ENCODE measurements at places on chromosomes 4 and X.

GRCh38 chr4:187046471-187046870 is 322.8 kb upstream of the FAT1 start:
- DNase-seq: no peak

DNA sequence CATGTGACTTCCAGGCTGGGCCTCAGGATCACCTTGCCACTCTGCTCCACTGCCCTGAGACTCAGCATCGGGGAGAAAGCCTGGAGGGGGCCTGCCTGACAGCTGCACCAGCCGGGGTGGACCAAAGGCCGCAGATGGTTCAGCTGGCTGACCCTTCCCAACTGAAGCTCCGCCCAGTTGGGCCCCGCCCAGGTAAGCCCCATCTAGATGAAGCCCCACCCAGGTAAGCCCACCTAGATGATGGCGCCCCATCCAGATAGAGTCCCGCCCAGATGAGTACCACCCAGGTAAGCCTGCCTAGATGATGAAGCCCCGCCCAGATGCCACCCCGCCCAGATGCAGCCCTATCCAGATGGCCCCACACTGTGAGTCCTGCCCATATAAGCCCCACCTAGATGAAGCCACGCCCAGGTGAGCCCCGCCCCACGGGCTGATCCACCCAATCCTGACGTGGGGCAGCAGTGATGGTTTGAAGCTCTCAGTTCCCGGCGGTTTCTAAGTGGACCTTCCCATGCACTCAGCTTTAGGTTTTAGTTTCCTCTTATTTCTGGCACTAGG is 10.0 kb downstream of the ZFYVE28 start:
- no peak for DNase-seq

- no peak for DNase-seq
These were observed 14.1 kb downstream of the ACSL1 start for GRCh38 chr4:184811526-184812198.

- no peak for DNase-seq
These were observed 3.1 kb upstream of the MTMR1 start for GRCh38 chrX:150690126-150690525.

DNA sequence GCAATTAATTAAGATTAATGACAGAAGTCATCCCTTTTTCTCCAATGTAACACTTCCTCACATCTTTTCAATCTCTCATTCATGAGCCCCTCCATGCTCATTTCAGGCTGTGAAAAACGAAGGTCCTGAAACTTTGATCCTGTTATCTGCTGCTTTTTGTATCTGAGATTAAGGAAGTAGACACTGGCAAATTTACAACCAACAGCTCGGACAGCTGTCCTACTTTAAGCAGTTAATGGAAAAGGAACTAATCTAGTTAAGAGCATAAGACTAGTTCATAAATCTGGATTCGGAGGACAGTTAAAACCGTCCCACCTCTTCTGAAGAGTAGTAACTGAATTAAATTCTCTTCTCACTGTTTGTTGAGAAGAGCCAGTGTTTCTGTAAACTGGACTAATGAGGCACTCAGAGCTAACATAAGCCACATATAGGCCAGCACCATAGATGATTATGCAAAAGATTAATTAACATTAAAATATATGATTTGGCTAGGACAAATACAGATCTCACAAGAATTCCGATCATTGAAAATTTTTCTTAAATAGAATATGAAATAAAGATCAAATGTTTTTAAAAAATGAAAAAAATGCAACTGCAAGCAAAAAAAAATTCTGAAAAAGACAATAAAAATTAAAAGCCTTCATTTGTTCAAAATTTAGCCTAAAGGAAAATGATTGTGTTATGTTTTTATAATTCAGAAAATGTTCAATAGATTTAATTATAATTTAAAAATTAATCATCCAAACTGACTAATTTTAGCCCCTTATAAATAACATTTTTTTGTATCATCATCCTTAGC is 114.4 kb downstream of the ANTXR2 start:
- DNase-seq: no peak

GRCh38 chr4:159358226-159358625 is 255.3 kb downstream of the RAPGEF2 start:
- DNase-seq: no peak
